SW480 (cell line): ENCODE measurements at places on chromosomes 7 and 10.

GRCh38 chr7:28748933-28749584 is 209.1 kb downstream of the TRIL start:
- DNase-seq: peak; percentile 74

- no peak for DNase-seq
Measured at GRCh38 chr7:141359740-141360415, 191.3 kb upstream of the AGK start.

DNA sequence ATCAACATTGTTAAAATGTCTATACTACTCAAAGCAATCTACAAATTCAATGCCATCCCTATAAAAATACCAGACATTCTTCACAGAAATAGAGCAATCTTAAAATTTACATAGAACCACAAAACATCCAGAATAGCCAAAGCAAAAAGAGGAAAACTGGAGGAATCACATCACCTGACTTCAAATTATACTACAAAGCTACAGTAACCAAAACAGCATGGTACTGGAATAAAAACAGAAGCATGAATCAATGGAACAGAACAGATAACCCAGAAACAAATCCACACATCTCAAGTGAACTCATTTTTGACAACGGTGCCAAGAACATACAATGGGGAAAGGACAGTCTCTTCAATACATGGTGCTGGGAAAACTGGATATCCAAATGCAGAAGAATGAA is 87.3 kb upstream of the EGFR start:
- DNase-seq: no peak

DNA sequence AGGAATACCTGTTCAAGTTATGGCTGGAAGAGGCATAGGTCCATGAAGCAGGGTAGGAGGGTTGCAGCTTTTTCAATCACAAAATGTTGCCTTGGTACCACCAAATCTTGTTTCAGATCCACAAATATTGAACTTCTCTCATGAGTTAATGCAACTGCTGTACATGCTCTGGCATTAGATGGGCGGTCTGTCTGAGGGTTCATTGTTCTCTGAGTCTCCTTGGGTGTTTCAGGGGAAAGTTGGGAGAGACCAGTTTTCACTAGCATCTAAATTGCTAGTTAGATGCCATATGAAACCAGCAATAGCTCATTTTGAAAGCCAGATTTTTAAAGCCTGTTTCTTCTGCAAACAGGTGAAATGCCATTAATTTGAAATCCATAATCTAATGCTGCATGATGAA is 27.8 kb upstream of the ELMO1 start:
- DNase-seq: no peak

DNA sequence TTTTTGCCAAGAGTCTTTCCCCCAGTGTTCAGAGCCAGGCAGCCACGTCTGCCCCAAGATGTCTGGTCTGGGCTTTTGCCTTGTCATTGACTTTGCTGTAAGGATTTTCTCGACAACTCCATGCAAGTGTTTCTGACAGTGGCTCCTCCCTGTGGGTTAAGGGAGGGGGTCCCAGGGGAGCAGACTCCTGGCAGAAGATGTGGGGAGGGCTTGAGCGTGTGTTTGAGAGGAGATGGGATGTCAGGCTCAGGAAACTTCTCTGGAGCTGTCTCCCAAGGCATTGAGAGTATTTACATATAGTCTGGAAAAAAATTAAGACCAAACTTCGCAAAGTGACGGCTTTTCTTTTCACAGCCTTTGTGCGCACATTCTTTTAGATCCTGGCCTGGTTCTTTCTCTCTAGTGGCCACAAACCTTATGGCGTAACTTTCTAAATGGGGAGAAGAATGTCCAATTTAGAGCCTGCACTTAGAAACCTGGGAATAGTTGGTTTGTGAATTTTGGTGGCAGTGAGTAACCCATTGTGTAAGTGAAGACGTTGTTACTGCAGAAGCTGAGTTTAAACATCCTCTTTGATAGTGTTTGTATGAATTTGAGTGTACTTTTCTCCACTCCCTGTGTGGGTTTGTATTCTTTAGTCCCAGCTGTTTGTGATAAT is 201.5 kb downstream of the LRMDA start:
- no peak for DNase-seq

- DNase-seq: peak; percentile 91
Measured at GRCh38 chr7:133853706-133854276, 273.3 kb upstream of the LRGUK start.

GRCh38 chr10:69838418-69838817 is 36.7 kb downstream of the COL13A1 start:
- no peak for DNase-seq

- DNase-seq: no peak
Measured at GRCh38 chr7:68248973-68249372, 1252.3 kb downstream of the TYW1 start.

DNA sequence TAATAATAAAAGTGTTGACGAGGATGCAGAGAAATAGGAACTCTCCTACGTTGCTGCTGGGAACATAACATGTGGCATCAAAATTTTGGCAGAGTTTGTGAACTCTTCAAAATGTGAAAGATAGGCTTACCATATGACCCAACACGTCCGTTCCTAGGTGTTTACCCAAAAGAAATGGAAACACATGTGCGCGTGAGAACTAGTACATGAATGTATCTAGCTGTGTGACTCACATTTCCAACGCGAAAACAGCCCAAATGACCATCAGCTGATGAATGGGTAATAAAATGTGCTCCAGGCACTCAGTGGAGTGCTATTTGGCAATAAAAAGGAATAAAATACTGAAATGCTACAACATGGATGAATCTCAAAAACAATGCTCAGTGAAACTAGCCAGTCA is 10.4 kb upstream of the ELFN1 start:
- DNase-seq: no peak

DNA sequence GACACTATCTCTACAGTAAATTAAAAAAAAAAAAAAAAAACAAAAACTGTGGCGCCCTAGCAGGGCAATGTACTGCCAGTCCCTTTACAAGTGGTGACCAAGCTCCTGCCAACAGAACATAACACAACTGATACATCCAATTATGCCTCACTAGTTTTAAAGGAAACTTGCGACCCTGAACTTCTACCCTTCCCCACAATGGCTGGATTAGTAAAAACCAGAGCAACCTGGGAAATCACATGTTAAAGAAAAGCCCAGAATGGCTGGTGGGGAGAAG is 16.5 kb downstream of the ATE1 start:
- no peak for DNase-seq

DNA sequence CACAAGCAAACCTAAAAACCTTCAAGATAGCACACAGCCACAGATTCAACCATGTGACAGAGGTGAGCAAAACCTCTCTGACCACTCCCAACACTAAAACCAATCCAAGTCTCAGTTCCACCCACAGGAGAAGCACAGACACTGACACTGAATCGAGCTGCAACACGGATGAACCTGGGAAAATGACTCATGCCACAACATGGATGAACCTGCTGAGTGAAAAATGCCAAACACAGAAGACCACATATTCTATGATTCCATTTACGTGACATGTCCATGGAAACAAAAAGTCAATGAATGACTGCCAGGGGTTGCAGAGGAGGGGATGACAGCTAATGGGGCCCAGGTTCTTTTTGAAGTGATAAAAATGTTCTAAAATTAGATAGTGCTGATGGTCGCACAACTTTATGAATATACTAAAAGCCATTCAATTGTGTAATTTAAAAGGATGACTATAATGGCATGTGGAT is 22.0 kb downstream of the CYTH3 start:
- peak; percentile 80 for DNase-seq
